ENCODE measurements at places on chromosomes 3 and 15.

DNA sequence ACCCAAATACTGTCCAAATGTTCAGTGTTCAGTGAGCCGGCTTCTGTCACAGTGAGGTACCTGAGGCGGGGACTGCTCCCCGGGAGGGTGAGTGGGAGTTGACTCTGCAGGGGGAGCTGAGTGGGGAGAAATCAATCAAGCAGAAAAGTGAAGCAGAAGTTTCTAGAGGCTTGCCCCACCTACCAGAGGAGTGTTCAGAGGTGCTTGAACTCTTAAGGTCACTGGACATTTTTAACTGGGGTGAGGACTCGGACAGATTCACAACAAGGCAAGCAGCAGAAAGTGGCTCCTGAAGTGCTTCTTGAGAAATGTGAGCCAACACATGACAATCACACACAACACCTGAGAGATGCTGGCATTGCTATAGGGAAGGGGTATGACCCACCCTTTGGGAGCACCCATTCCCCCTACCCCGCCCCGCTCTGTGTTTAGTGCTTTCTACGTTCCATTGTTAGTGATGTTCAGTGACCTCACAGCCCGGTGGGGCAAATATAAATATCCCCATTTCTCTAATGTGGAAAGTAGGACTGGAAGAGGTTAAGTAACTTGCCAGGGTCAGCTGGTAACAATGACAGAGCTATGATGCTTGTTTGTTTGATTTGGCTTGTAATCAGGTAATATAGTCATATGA is 48.6 kb upstream of the AKAP13 start:
- peak overlapping the region; percentile 89 for H3K4me3 ChIP-seq
- peak overlapping the region; percentile 94 for H3K27ac ChIP-seq
- no peak for DNase-seq

DNA sequence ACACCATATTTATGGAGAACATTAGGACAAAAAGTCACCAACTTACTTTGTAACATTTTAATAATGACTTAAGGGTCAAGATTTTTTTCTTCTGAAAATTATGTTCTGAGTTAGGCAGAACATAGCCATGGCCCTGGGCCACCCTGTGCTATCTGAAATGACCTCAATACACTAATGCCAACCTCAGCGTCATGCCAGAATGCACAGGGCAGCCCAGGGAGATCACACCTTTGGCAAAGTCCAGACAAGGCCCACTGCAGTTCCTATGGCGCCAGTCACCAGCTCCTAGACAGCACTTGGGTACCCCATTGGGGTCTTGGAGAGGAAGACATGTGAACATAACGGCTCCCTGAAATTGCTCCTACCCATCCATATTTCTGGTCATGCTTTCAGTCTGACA is 33.1 kb downstream of the HCLS1 start:
- DNase-seq, result no peak
- peaks cover 35% of the 10 kb centered on the region for H3K36me3 ChIP-seq
- H3K27ac ChIP-seq, result no peak overlapping the region
- no peak overlapping the region for H3K4me3 ChIP-seq
- no peaks in the 10 kb centered on the region for H3K4me1 ChIP-seq

DNA sequence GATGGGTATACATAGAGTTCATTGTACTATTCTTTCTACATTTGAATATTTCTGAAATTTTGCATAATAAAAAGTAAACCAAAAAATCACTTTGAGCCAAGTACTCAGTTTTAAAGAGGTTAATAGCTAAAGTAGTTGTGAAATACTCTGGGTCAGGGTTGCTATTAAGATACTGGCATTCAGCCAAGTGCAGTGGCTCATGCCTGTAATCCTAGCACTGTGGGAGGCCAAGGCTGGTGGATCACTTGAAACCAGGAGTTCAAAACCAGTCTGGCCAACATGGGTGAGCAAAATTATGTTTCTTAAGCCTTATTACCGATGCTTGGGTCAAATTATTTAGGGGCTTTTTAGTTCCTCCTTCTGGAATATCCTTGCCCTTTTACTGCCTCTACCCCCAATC is 122.0 kb upstream of the MELTF start:
- DNase-seq, result no peak
- no peak overlapping the region for H3K4me3 ChIP-seq
- peaks cover 5% of the 10 kb centered on the region for H3K4me1 ChIP-seq
- no peak overlapping the region for H3K27ac ChIP-seq
- H3K36me3 ChIP-seq, result peaks cover 30% of the 10 kb centered on the region

DNA sequence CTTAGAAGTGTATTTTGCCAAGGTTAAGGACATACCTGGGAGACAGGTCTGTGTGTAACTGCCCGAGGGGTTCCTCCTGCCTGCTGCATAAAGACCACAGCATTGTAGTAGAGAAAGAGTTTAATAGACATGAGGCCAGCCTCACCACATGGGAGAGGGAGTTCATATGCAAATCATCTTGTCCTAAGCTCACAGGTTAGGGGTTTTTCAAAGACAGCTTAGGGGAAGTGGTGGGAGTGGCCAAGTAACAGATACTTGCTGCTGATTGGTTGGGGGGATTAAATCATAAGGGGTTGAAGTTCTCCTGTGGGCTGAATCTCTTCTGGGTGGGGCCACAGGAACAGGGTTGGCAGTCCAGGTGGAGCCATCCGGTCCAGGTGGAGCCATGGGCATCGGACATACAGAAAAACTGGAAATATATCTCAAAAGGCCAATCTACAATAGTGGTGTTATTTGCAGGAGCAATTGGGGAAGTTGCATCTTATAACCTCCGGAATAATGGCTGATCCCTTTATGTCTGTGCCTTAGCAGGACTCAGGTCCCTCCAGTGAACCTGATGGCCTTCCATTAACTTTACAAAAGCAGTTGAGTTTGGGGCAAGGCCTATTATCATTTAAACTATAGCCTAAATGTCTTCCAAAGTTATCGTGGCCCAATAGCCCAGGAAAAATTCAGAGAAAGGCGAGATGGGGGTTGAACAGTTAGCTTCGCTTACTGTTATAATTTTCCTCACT is 86.0 kb upstream of the MFGE8 start:
- no peak for DNase-seq
- peaks cover 8% of the 10 kb centered on the region for H3K4me1 ChIP-seq
- H3K27me3 ChIP-seq, result peaks cover 24% of the 10 kb centered on the region

DNA sequence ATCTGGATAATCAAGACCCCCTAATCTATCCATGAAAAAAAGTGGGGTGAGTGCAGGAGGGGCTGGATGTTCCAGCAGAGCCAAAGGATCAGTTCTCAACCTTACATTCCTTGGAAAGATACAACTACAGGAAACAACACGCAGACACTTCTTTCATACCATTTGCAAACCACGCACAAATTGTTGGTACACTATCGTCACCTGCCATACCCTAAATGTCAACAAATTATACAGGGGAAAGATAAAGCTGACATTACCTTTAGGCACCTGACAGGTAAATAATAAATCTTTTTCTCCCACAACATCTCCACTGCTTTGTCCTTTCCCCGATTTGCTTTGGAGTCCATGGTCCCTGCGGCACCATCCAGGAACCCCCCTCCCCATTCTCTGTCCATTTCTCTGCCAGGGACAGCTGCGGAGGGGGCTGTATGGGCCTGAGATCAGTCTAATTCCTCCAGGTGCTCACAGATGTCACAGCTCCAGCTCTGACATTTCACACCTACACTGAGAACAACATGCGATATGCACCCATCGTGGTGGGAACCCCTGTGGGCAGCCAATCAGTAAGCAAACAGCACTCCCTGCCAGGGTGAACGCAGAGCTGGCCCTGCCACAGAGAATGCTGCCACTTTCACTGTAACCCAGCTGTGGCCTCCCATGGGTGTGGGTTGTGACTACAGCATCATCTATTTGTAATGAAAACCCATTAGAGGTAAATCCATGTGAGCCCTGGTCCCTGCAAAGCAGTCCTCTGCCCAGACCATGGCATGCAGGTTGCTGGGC is 37.7 kb upstream of the BCL2L10 start:
- H3K4me1 ChIP-seq, result peaks cover under 1% of the 10 kb centered on the region
- no peaks in the 10 kb centered on the region for H3K27me3 ChIP-seq
- H3K27ac ChIP-seq, result no peak overlapping the region
- H3K4me3 ChIP-seq, result no peak overlapping the region
- no peaks in the 10 kb centered on the region for H3K36me3 ChIP-seq

DNA sequence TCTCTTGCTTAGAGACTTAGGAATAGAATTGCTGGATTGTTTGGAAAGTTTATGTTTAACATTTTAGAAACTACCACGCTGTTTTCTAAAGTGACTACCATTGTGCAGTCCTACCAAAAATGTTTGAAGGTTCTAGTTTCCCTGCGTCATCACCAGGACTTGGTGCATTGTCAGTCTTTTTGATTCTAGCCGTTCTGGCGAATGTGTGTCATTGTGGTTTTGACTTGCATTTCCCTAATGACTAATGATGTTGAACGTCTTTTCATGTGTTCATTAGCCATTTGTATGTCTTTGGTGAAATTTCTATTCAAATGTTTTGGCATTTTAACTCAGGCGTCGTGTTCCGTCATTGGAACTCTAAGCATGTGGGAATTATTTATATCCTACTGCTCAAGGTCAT is 58.0 kb downstream of the CHD2 start:
- DNase-seq, result no peak
- peak overlapping the region; percentile 78 for H3K27ac ChIP-seq
- H3K4me1 ChIP-seq, result peaks cover 58% of the 10 kb centered on the region
- H3K27me3 ChIP-seq, result no peaks in the 10 kb centered on the region

- H3K36me3 ChIP-seq, result peaks cover 6% of the 10 kb centered on the region
- no peaks in the 10 kb centered on the region for H3K27me3 ChIP-seq
Measured at GRCh38 chr3:99842826-99843589, 25.3 kb downstream of the CMSS1 start.

- H3K27me3 ChIP-seq, result no peaks in the 10 kb centered on the region
- H3K36me3 ChIP-seq, result no peaks in the 10 kb centered on the region
- no peak overlapping the region for H3K4me3 ChIP-seq
- no peak overlapping the region for H3K27ac ChIP-seq
Measured at GRCh38 chr3:116281313-116282143, 163.8 kb downstream of the LSAMP start.

GRCh38 chr3:52763466-52763865 is 7.3 kb downstream of the NEK4 start:
- H3K36me3 ChIP-seq, result no peaks in the 10 kb centered on the region
- peaks cover 4% of the 10 kb centered on the region for H3K4me1 ChIP-seq
- no peak for DNase-seq
- peak overlapping the region; percentile 9 for H3K27ac ChIP-seq

Measured in naive thymus-derived CD8-positive, alpha-beta T cell (primary cell).